ENCODE measurements at places on chromosomes 7 and 10. TPM values are rescaled to one million over a fixed set of nuclear protein-coding genes. Genes with fewer than 3 reads are reported as not detected.

DNA sequence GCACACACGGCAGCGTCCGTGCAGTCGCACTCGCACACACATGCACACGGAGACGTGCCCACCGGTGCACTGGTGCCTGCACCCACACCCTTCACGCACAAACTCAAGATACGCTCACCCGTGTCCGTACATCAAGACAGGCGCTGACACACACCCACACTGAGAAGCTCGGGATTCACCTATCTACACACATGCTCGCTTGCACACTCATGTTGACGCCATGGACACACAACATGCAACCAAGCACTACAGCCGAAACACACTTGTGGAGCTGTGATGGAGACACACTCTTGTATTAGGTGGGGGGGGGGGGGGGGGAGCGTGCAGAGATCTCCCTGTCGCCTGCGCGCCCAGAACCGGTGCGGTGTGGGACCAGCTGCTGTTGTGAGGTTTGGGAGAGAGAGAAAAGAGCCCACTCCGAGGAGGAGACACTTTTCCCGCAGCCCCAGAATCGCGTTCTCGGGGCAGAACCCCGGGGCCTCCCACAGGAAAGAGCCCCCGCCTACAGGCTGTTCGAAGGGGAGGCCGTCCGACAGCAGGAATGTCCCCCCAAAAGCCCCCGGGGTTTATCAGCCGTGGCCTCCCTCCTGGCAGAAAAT lies 605 bp upstream of the NFKB2 start:
- DNase-seq: no peak

DNA sequence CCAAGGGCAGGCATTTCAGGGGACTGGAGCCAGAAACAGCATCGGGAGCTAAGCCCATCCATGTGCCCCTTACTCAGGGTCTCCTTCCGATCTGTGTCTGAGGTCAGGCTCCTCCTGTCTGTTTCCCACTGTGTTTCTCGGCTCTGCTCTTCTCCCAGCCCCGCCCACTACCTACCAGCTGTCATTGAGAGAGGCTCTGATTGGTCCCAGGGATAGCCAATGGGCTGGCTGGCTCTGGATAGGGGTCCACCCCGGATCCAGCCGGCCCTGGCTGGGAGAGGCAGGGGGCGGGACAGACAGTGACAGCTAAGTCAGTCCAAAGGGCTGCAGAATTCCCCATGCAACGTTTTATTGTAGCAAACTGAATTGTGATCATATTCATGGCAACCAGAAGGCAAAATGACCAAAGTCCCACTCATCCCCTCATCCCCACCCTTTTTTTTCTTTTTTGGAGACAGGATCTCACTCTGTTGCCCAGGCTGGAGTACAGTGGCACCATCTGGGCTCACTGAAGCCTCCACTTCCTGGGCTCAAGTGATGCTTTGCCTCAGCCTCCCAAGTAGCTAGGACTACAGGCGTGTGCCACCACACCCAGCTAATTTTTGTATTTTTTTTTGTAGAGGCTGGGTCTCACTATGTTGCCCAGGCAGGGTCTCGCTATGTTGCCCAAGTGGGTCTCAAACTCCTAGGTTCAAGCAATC lies 76.3 kb downstream of the CLIP2 start:
- DNase-seq: peak; percentile 44

DNA sequence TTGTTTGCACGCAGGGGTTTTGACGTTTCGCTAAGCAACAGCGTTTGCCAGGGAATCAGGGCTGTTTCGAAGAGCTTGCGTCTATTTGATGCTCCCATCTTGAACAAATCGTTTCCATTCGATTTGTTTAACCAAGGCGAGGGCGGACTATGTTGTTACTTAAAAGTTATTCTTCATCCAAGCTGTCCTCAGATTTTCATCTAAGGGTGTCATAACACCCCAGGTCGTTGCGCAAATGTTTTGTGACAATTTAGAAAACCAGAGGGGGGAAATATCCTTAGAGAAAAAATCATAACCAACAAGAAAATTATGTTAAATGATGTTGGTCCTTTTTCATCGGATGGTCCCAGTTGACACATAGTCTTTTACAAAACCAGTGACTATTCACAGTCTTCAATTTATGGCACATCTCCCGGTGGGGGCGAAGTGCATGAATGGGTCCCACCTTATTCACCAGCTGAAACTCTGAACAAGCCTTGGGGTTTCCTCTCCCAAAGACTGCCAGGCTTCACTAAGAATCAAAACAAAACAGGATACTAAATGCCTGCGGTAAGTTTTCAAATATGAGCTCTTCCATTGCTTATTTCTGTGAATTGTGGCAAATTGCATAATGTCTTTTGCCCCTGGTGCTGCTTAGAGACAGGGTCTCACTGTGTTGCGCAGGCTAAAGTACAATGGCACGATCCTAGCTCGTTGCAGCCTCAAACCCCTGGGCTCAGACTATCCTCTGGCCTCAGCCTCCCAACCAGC lies 109.9 kb downstream of the REEP3 start:
- no peak for DNase-seq

GRCh38 chr7:46428295-46428694 lies 507.2 kb upstream of the IGFBP3 start:
- DNase-seq: no peak

- no peak for DNase-seq
Observed at GRCh38 chr10:99412099-99412498, 18.3 kb downstream of the GOT1 start.

DNA sequence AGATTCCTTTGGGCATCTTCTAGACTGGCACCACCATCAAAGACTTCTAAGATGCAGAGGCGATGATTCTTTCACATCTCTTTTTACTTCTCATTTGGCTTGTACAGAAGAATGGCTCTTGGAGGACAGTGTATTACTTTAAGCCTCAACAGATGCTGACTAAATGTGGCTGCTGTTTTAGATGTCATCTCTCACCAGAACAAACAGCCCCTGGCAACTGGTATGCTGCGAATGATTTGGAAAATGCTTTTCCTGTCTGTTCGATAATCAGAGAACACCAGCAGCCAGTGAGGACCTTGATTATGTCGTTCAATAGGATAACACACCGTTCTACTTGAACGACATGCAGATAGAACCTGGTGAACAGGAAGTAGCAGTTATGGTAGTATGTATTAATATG lies 131.8 kb downstream of the RNF216 start:
- DNase-seq: no peak

GRCh38 chr10:5900247-5900646 lies 10.2 kb downstream of the FBH1 start:
- DNase-seq: no peak

DNA sequence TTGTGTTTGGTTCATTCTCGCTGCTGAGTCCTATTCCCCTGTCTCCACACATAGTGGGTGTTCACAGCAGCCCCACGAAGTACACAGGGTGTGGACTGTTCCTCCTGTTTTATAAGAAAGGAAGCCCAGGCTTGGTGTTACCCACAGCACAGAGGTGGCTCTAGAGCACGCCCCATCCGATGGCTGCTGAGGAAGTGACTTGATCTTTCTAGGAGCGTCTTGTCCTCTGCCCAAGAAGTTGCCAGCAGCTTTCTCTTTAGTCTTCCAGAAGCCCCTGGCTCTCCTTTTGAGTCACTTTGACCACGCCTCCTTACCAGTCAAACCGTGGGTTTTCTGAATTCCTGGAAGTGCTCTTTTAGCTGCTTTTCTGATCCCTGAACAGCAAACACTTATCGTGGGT lies 94.0 kb downstream of the GRK5 start:
- DNase-seq: no peak

- DNase-seq: peak; percentile 47
Observed at GRCh38 chr10:86520871-86521677, 518 bp downstream of the WAPL start.

DNA sequence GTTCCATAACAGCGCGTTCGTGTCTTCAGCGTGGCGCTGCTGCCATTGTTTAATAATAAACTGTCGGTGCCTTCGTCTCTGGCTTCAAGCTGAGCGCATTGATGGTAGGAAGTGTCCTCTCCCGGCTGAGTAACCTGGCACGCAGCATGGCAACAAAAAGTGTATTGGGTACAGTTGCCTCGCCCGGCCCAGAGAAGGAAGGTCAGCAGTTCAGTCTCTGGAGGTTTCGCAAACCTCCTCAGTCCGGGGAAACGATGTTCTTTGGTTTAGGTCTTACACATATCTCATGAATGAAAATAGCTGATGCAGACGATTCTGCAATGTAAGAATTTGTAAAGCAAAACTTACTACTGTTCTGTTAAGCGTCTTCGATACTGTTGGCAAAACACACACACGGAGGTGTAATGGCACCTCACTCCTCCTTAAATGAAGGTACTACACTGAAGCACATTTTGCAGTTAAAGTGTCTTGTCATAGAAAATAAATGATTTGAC lies 739 bp upstream of the CCDC186 start:
- DNase-seq: peak; percentile 39

The AQP1 gene
- 245 TPM for polyA plus RNA-seq

The ATOH7 gene
- not detected for polyA plus RNA-seq

The PKD1L1 gene
- polyA plus RNA-seq: 1.6 TPM

The CNPY1 gene
- polyA plus RNA-seq: not detected

The RNF133 gene
- not detected for polyA plus RNA-seq

The ACHE gene
- 0.94 TPM for polyA plus RNA-seq

The SLC26A3 gene
- polyA plus RNA-seq: not detected

The CELF2 gene
- polyA plus RNA-seq: 18.3 TPM

The MDFIC gene
- 13.5 TPM for polyA plus RNA-seq

The ANKRD7 gene
- polyA plus RNA-seq: 0.88 TPM

The FBXL15 gene
- 10.4 TPM for polyA plus RNA-seq

The FAM180A gene
- 2.4 TPM for polyA plus RNA-seq

The ACTL6B gene
- polyA plus RNA-seq: not detected

The PTPN20 gene
- polyA plus RNA-seq: 9.1 TPM

The STEAP2 gene
- polyA plus RNA-seq: 1.4 TPM
